ENCODE measurements at places on chromosomes 6 and 20.

DNA sequence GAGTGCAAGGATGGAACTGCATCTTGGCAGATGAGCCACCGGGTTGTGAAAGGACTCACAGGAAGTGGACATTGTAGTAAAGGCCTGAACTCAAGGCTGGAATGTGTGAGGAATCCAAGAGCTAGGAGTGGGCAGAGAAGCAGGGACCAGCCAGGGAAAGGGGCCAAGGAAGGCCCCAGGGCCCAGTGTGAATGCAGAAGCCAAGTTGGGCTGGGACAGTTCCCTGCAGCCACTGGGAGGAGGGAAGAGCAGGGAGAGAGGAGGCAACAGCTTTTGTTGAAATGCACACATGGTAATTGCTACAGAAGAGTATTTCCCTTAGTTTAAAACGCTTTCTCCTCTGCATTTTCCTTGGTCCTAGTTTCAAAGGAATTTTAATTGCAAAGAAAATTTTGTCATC, 34.6 kb downstream of the CDH22 start:
- DNase-seq: no peak

DNA sequence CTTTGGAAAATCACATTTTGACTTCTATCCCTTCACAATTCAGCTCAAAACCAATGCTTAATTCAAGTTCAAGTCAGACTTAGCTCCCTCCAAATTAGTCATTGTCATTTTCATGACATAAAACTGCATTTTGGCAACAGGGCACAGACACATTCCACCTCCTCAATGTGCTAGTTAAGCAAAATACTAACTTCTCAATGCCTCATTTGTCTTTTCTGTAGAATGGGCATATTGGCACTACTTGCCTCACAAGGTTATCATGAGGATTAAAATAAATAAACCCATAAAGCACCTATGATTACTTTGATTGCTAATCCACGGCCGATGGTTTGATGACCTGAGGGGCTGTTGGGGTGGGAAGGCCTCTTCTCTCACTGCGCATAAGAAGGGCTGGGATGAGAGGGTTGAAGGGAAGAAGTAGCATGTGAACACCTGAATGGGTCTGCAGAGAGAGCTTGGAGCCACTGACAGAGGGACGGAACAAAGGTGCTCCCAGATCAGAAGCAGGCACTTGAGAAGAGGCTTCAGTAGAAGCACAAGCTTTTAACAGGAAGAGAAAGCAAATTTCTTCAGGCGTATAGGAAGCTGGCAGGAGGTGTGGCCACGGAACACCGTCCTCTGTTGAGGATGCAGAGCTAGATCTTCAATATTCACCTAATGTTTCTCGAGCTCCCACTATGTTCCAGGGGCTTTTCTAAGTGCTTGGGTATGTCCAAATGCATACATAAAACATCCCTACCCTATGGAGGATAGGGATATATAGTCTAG, 11.7 kb upstream of the TBC1D7 start:
- no peak for DNase-seq

DNA sequence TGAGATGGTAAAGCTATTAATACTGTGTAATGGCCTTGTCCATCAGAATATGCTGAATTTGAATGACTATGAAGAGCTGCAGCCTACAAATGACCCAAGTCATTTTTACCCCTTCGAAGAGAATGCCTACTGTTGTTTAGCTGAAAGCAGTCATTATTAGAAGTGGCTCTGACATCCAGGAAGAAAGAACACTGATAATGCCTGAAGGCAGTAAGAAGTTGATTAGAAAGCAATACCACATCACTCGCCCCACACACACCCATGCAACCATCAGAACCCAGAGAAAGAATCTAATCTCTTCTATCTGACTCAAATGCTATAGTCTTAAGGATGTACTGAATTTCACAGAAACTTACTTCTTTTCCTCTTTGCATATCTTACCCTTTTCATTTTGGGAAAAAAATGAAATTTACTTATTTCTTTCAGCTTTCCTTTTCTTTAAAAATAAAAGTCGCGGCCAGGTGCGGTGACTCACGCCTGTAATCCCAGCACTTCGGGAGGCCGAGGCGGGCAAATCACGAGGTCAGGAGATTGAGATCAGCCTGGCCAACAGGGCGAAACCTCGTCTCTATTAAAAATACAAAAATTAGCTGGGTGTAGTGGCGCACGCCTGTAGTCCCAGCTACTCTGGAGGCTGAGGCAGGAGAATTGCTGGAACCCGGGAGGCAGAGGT, 61.0 kb downstream of the ARHGAP18 start:
- no peak for DNase-seq

DNA sequence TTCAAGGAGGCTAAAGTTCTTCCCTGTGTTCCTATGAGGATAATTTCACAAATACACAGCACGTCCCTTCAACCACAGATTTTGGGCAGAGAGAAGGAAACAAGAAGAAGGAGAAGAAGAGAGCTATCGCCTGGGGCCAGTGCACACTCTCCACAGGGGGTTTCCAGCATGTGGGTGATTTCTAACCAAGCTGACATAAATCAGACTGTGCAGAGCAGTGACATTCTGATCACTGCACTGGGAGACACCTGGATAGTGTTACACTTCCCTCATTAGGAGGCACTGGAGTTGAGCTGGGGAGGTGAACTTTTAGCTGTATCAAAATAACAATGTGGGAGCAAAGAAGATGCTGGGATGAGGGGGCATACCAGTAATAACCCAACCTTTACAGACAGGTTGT, 71.8 kb upstream of the CENPW start:
- DNase-seq: no peak

- DNase-seq: no peak
These were observed 23.6 kb upstream of the EDN1 start for GRCh38 chr6:12266571-12266970.

DNA sequence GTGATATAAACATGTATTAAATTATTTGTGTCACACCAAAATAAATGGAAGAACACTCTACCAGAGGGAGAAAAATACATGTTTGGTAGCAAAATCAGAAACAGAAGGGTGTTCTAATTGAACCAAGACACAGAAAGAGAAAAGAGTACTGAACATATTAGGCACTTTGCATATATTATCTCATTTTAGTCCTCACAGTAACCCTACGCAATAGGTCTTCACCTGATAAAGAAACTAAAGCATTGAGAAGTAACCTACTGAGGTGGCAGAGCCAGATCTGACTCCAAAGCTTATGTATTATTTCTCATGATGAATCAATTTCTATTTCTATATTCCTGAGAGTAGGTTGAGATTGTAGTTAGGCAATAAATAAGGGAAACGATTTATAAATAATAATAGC, 77.7 kb downstream of the FYN start:
- no peak for DNase-seq

DNA sequence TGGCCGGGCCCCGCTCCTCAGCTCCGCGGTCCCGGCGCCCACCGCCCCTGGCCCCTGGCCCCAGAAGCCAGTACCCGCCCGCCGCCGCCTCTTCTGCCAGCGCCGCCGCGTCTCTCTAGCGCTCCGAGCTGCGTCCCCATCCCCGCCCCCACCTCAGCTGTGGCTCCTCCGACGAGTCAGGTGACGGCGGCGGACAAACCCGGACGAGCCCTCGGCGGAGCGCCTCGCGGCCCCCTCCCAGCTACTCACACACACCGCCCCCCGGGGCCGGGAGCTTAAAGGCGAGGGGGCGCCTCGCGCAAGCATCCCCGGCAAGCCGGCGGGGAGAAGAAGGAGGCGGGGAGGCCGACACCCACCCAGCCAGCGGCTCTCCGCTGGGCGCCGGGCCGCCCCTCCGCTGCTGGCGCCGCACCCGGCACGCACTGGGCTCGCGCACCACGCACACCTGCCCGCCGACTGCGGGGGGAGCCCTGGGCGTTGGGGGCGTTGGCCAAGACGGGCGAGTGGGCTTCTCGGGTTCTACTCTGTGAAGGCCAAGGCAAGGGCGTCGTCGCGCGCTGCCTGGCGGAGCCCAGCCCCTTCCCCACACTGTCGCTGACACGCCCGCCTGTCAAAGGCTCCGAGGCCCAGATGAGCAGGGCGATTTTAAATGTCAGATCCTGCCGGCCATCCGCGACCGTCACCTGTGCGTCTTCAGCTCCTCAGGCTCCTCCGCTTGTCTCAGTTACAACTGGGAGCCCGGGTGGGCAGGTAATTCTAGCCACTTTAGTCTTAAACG, at the start of gene SNAP91:
Gene SNAP91 (minus strand): TSS at position 132 of the 778 bp plus-strand sequence. CDS start 1,174 bp downstream, outside the sequence.
- peak; percentile 9 for DNase-seq

DNA sequence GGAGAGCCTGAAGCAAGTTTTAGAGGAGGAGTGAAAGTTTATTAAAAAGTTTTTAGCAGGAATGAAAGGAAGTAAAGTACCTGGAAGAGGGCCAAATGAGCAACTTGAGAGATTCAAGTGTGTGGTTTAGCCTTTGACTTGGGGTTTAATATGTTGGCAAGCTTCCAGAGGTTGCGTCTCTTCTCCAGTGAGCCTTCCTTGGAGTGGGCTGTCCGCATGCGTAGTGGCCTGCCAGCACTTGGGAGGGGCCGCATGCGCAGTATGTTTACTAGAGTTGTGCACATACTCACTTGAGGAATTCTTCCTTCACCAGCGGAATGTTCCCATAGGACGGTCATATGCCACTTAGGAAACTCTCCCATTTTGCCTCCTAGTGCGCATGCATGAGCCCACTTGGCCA, 235.2 kb downstream of the ALDH8A1 start:
- no peak for DNase-seq

DNA sequence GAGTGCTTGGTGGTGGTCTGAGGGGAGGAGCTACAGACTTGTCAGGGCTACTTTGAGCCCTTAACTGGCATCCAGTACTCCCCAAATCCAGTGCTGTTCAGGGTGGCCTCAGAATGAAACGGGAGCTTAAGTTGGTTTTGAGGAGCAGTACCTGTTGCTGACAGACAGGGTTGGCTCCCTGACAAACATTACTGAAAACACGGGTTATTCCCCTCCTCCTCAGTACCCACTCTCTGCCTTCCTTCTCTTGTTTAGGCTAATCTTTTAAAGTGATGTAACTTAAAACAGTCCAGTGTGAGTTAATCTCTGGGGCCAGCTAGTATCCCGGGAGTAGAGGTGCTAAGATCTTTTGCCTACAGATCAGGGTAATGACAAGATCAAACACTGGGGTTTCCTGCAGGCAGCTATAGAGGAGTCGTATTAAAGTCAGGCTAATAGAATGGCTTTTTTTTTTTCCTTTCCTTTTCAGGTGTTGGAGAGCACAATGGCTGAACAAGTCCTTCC, 3.7 kb downstream of the TNFAIP3 start:
- DNase-seq: no peak

GRCh38 chr6:43833996-43834390, 64.0 kb downstream of the VEGFA start:
- DNase-seq: no peak

- DNase-seq: no peak
These were observed 24.7 kb downstream of the MYT1 start for GRCh38 chr20:64188682-64189529.

DNA sequence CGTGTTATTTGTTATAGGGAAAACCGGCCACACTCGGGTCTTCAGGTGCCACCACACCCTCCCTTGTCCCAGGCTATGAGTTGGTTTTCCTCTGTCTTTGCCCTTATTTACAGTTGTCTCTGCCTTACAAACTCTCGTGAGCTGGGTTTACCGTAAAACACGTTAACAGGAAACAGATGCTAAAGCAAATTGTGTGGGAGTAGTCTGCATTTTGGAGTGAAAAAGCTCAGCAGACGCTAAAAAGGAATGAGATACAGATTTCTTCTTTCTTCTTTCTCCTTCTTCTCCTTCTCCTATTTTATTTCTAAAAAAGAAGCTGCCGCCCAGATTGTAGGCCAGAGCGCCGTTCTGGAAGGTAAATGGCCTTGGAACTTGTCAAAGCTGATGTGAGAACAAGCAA, 51.9 kb downstream of the APCDD1L start:
- no peak for DNase-seq

DNA sequence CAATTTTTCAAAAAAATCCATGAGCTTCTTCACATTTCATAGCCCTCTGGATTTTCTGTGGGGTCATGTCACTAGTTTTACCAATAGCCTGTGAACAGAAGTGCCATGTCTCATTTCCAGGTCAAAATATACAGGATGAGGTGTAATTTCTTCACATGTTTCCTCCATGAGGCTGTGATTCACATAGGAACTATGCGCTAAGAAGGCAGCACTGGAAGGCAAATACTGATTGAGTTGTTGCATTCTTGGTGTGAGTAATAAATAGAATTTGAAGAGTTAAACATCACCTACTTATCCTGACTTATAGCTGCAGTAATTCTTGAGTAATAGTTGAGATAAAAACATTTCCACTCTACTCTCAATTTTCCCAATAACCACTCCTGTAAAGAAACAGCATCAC, 442.3 kb downstream of the HAO1 start:
- peak; percentile 95 for DNase-seq

- DNase-seq: peak; percentile 61
These were observed 247.1 kb upstream of the GRIK2 start for GRCh38 chr6:101146389-101146788.

DNA sequence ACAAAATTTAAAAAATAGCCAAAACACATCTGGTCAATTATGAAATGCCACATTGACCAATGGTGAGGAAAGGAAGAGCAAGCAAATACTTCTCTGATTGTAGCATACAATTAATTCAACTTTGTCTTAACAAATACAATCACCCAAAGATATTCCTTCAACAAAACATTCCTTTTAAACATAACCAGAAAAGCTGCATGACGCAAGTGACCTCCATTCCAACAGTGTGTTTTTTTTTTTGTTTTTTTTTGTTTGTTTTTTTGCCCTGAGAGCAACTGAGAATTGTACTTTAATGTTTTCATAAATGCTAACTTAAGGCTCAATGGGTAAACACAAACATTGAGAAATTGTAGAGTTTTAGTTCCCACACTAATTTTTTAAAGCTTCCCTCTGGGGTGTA, 184.4 kb downstream of the PTPRK start:
- DNase-seq: no peak

DNA sequence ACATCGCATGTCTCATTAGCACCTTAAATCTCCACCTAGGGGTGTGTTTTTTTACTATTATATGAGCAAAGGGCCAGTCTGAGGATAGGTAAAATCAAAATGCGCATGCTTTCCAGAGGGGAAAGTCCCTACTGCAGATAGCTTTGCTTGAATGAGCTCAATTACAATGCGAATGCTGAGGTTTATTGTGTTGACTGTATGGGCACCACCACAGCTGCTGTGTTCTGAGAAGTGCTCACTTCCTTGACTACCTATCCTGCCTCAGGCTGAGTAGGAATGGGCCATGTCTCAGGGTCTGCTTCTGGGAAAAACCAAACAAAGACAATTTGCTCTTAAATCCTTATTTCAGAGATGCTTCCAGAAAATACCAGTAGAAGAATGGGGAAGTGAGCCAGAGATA, 36.6 kb downstream of the MOCS1 start:
- no peak for DNase-seq

DNA sequence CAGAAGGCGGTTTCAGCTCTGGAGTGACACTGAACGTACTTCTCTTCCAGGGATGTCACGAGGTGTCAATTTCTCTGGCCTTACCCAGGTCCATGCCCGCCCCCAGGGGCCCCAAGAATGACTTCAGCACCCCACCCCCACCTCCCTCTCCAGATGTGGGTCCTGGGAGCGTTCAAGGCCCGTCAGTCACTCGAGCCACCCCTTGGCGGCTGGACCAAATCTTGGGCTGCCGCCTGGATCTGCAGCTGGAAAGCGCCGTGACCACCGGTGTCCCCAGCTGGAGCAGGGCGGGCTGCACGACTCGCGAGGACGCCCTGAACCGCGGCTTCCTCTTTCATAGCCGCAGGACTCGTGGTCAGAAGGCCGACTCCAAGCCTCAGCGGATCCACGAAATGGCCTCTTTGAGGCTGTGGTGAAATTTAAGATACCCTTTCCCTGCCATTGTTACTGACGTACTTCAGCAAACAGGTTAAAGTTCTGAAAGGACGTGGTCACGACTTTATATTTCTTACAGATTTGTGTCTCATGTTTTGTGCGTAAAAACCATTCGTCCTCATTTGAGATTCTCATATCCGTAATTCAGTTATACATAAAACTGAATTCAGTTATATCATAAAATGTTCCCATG, 29.3 kb downstream of the TRIM38 start:
- DNase-seq: peak; percentile 54

- DNase-seq: no peak
These were observed 47.3 kb upstream of the E2F3 start for GRCh38 chr6:20354366-20354765.

Measured in HS-5 (cell line).